ENCODE measurements at places on chromosomes 12 and 14.

GRCh38 chr12:26195250-26195640 is at the start of gene SSPN:
SSPN (plus strand) TSS chr12:26195573; CDS start chr12:26195673, 100 bp downstream.
- peak; percentile 21 for DNase-seq

GRCh38 chr14:91280129-91280528 is 35.6 kb upstream of the GPR68 start:
- peak; percentile 56 for DNase-seq

GRCh38 chr14:104047761-104048160 is 37.7 kb upstream of the ASPG start:
- no peak for DNase-seq

GRCh38 chr12:126558810-126559209 is 1493.6 kb downstream of the AACS start:
- DNase-seq, result peak; percentile 57

DNA sequence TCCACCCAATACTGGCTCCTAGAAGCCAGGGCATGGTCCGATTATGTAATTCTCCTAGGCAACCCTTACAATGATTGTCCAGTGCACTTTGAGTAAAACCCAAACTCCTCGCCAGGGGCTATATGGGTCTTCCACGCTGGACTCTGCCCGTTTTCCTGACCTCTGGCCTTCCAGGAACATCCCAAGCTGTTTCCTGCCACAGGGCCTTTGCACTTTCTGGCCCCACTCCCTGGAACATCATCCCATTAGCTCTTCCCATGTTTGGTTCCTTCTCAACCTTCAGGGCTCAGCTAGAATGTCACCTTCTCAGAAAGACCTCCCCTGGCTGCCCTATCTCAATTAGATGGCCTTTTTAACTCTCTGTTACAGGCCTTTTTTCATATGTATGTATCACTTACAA is 85.4 kb downstream of the IRF2BPL start:
- no peak for DNase-seq

DNA sequence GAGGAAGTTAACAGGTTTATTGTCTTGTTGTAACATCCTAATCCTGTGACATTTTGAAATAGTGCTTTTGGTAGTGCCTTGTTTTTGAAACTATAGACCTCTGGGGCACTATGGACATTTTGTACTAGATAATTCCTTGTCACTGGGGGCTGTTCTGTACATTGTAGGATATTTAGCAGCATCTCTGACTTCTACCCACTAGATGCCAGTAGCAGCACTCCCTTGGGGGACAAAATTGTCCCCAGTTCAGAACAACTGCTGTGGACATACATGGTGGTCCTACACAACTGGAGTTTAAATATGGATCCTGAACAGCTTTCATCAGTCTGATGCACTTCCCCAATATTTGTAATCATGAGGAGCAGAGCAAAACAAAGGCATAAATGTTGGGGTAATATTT is 264.7 kb downstream of the RAD51B start:
- no peak for DNase-seq

GRCh38 chr14:80973931-80974641 is 18.7 kb downstream of the TSHR start:
- DNase-seq, result peak; percentile 70

DNA sequence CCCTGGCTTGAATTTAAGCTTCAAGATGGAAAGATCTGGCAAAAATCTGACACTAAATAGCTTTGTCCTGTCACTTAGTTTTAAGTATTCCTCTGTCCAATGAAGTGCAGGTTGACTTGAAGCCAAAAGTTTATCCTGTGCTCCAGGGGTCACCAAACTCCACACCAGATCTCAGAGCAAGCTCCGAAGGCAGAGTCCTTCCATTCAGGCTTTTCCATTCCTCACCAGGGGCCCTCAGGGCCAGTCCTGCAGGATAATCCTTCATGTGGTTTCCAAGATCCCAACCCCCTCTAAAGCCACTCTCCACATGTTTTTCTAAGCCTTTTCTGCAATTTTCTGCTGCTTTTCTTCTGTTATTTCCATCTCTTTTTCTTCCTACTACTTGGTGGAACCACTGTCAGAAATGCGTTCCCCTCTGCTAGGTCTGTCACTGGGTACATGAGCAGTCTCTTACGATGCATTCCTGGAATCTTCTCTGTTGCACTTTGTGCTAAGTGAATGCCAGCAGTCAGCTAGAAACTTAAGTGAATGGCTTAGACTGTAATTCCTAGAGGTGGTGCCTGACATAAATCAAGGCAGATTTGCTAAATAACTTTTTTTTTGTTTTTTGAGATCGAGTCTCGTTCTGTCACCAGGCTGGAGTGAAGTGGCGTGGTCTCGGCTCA is 251.4 kb downstream of the MSRB3 start:
- DNase-seq, result no peak
